CD8-positive, alpha-beta memory T cell (primary cell): ENCODE measurements at places on chromosomes 1 and 21. TPM values are rescaled to one million over a fixed set of nuclear protein-coding genes. Genes with fewer than 3 reads are reported as not detected.
A peak's percentile ranks its signal among the peaks of the same experiment; 100 is the strongest.

Gene NBPF6
- not detected for total RNA-seq

Gene ZNF593OS
- not detected for total RNA-seq

DNA sequence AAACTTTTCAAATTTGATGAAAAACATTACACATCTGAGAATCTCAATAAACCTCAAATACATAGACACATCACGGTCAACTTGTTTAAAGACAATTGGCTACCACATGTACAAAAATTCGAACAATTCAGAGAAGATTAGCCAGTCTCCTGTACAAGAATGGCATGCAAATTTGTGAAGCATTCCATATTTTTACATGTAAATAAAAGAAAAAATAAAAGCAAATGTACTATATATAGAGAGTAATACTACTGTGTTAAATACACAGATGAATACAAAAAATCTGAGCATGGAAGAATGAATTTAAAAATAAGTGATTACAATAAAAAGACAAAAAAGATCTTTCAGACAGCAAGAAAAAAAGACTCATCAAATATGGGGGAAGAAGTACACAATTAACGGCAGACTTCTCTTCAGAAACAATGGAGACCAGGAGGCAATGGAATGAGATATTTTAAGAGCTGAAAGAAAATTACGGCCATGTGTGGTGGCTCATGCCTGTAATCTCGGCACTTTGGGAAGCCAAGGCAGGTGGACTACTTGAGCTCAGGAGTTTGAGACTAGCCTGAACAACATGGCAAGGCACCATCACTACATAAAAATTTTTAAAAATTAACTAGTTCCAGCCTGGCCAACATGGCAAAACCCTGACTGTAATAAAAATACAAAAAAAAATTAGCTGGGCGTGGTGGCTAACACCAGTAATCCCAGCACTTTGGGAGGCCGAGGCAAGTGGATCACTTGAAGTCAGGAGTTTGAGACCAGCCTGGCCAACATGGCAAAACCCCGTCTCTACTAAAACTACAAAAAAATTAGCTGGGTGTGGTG is 23.2 kb downstream of the HAX1 start:
- H3K27ac ChIP-seq: no peak overlapping the region
- DNase-seq: no peak
- H3K4me1 ChIP-seq: no peaks in the 10 kb centered on the region
- H3K27me3 ChIP-seq: no peaks in the 10 kb centered on the region
- no peak overlapping the region for H3K4me3 ChIP-seq
- H3K36me3 ChIP-seq: no peaks in the 10 kb centered on the region

- DNase-seq: no peak
- H3K4me3 ChIP-seq: no peak overlapping the region
- H3K27me3 ChIP-seq: peaks cover 4% of the 10 kb centered on the region
- no peaks in the 10 kb centered on the region for H3K36me3 ChIP-seq
- H3K27ac ChIP-seq: no peak overlapping the region
- H3K4me1 ChIP-seq: peaks cover 42% of the 10 kb centered on the region
Observed at GRCh38 chr1:31701091-31701736, 2.6 kb downstream of the COL16A1 start.

Gene RIPK4
- 0.18 TPM for total RNA-seq

DNA sequence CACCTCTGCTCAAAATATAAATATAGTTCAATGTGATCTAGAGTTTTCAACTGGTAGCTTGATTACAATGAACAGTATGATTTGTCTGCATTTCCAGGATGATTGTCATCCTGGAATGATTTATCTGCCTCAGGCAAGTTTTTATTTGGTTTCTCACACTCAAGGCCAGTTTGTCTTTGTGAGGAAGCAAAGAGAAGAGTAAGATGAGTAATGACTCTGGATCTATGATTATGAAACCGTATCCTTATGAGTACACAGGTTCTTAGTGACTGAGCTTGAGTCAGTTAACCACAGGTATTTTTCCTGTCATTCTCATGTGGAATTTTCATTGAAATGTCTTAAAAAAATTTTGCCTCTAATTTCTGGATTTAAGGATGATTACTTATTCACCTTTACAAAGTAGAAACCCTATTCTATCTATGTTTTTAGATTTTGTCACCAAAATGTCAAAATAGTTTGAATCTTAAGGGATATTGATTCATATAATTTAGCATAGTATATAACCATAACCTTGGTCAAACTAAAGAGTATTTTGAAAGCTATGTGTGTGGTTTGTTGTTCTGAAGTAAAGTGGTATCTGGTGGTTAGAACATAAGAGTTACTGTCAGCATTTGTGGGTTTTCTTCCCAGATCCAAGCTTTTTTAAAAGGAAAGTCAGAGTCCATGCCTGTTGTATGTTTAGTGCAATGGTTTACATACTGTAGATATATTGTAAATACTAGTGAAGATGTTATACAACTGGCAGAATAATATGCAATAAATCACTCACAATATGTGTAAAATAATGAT is 145.0 kb downstream of the RASAL2 start:
- H3K27ac ChIP-seq: no peak overlapping the region
- no peak for DNase-seq
- no peaks in the 10 kb centered on the region for H3K36me3 ChIP-seq
- H3K4me3 ChIP-seq: no peak overlapping the region
- no peaks in the 10 kb centered on the region for H3K27me3 ChIP-seq

- H3K4me3 ChIP-seq: no peak overlapping the region
- no peak overlapping the region for H3K27ac ChIP-seq
- no peaks in the 10 kb centered on the region for H3K36me3 ChIP-seq
- H3K4me1 ChIP-seq: no peaks in the 10 kb centered on the region
Observed at GRCh38 chr1:158969855-158970254, 38.5 kb downstream of the PYHIN1 start.

GRCh38 chr1:65319141-65319540 is 9.8 kb downstream of the DNAJC6 start:
- no peaks in the 10 kb centered on the region for H3K4me1 ChIP-seq
- peak overlapping the region; percentile 2 for H3K27ac ChIP-seq
- no peak for DNase-seq
- no peaks in the 10 kb centered on the region for H3K27me3 ChIP-seq
- no peak overlapping the region for H3K4me3 ChIP-seq

Gene MCOLN2
- total RNA-seq: 103 TPM

Gene KLHDC7A
- total RNA-seq: not detected

DNA sequence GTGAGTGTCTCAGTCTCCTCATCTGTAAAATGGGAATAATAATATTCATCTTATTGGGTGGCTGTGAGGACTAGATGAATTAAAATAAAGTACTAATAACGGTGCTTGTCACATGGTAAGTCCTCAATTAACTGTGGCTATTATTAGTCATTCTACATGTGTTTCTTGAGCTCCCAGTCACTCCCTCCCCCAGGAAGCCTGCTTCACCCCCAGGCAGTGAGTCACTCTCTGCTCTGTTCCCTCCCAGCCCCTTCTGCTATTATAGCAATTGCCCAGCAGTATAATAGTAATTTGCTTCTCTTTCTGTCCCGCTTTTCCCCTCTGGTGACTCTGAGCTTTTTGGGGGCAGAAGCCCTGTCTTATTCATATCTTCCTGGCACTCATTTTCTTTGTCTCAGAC is 102.0 kb downstream of the BEND5 start:
- H3K4me1 ChIP-seq: no peaks in the 10 kb centered on the region
- H3K27me3 ChIP-seq: no peaks in the 10 kb centered on the region
- no peaks in the 10 kb centered on the region for H3K36me3 ChIP-seq
- no peak for DNase-seq
- H3K27ac ChIP-seq: no peak overlapping the region
- H3K4me3 ChIP-seq: no peak overlapping the region

DNA sequence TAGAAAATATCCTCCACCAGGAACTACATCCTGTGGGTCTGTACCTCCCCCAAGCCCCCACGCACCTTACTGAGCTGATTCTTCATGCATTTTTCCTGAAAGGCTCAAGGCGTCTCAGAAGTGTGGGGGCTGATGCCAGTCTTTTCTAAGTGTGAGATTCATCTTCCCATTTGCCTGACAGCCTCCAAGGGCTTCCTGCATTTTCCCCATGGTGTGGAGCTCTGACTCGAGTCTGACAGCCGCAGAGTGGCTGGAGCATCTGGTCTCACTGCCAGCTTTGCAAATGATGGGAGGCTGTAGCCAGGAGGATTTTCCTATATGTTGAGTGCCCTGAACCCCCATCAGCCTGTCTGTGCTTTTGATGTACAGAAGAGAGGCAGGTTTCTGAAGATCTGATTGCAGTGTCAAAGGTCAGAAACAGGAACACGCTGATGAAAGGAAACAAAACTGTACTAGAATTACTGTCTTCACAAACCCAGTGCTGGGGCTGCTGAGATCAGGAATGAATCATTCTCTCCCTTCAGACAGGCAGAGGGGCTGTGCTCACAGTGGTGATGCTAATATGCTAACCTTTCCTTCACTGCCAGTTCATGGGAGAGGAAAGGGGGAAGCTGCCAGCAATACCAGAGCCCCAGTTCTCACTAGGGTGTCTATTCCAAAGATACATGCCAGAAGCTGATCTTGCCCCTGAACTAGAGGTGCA is 201.5 kb upstream of the C1orf174 start:
- DNase-seq: no peak
- H3K4me1 ChIP-seq: no peaks in the 10 kb centered on the region
- H3K4me3 ChIP-seq: no peak overlapping the region
- H3K27me3 ChIP-seq: no peaks in the 10 kb centered on the region
- no peak overlapping the region for H3K27ac ChIP-seq

Gene THBS3
- total RNA-seq: 7.8 TPM

DNA sequence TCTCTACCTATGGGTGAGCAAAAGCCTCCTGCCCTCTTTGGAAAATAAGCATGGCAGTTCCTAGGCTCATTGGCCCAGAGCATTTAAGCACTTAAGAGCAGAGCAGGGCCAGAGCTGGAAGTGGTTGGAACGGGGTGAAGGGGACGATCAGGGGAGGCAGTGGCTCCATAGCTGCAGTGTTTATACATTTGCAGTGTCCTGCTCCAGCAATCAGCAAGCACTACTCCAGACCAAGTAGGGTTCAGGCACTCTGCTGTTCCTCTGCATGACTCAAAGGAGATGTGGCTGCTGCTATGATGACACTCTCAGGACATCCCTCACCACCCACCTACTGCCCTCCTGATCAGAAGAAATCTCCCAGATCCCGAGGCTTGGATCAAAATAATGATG is 55.0 kb downstream of the TRABD2B start:
- H3K4me1 ChIP-seq: no peaks in the 10 kb centered on the region
- no peak for DNase-seq
- H3K36me3 ChIP-seq: no peaks in the 10 kb centered on the region

Gene SLC9A1
- 24.8 TPM for total RNA-seq

DNA sequence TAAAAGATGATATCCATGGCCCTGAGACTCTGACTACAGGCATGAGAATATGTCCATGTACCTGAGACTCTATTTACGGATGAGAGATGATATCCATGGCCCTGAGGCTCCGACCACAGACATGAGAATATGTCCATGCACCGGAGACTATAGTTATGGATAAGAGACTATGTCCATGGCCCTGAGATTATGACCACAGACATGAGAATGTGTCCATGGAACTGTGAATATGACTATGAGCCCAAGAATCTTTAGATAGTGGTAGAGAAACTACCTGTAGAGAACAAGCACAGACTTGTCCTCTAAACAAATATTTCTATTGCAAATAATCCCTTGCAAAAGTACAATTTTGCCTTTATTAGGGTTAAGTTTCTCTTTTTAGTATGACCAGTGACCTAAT is 263.2 kb downstream of the PCP4 start:
- no peak for DNase-seq
- H3K36me3 ChIP-seq: no peaks in the 10 kb centered on the region
- no peak overlapping the region for H3K27ac ChIP-seq
- no peaks in the 10 kb centered on the region for H3K4me1 ChIP-seq
- no peaks in the 10 kb centered on the region for H3K27me3 ChIP-seq
- H3K4me3 ChIP-seq: no peak overlapping the region

DNA sequence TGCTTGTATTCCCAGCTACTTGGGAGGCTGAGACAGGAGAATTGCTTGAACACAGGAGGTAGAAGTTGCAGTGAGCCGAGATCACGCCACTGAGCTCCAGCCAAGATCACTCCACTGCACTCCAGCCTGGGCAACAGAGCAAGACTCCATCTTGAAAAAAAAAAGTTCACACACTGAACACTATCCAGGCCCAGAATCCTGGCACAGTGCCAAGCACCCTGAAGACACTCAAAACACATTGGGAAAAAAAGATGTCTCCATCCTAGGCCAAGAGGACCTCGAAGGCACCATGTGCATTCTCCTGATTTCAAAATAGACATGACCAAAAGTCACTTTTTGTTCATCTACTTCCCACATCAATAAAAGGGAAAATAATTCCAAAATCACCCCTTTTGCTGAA is 38.7 kb downstream of the SLC9A1 start:
- H3K4me3 ChIP-seq: no peak overlapping the region
- H3K4me1 ChIP-seq: peaks cover 42% of the 10 kb centered on the region
- DNase-seq: no peak
- H3K27ac ChIP-seq: no peak overlapping the region
- no peaks in the 10 kb centered on the region for H3K27me3 ChIP-seq
- no peaks in the 10 kb centered on the region for H3K36me3 ChIP-seq

Gene SPATA1
- 0.69 TPM for total RNA-seq

GRCh38 chr1:3372317-3372716 is 82.1 kb upstream of the ARHGEF16 start:
- DNase-seq: no peak
- no peak overlapping the region for H3K4me3 ChIP-seq
- H3K27me3 ChIP-seq: no peaks in the 10 kb centered on the region
- no peaks in the 10 kb centered on the region for H3K36me3 ChIP-seq
- no peak overlapping the region for H3K27ac ChIP-seq
- peaks cover 18% of the 10 kb centered on the region for H3K4me1 ChIP-seq

DNA sequence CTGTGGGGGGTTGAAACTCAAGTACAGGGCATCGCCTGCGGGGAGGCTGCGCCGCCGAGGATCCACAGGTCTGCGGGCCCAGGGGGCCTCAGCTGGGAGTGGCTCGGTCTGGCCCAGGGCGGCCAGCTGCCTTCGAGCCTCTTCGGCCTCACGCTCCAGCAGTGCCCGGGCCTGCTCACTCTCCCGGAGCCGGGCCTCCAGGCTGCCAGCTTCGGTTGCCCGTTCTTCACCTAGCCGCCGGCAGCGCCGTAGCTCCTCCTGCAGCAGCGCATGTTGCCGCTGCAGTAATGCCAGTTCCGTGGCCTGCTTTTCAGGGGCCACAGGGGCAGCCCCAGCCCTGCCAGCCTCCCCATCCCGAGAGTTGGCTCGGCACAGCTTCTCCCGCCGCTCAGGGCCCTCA is 9.4 kb downstream of the RXFP4 start:
- H3K27me3 ChIP-seq: no peaks in the 10 kb centered on the region
- peaks cover 55% of the 10 kb centered on the region for H3K36me3 ChIP-seq
- H3K4me1 ChIP-seq: peaks cover 15% of the 10 kb centered on the region
- H3K4me3 ChIP-seq: no peak overlapping the region

Gene FMN2
- not detected for total RNA-seq

- H3K4me3 ChIP-seq: no peak overlapping the region
- no peaks in the 10 kb centered on the region for H3K27me3 ChIP-seq
- peaks cover 15% of the 10 kb centered on the region for H3K4me1 ChIP-seq
- no peak for DNase-seq
- no peaks in the 10 kb centered on the region for H3K36me3 ChIP-seq
Observed at GRCh38 chr1:19400875-19401534, 84.3 kb downstream of the CAPZB start.

Gene LINGO4
- not detected for total RNA-seq

Gene DYNLT5
- not detected for total RNA-seq

Gene OR2M3
- total RNA-seq: not detected
